ENCODE measurements at places on chromosomes 4 and X.

- DNase-seq = no peak
Measured at GRCh38 chr4:112717856-112718255, 80.9 kb downstream of the LARP7 start.

DNA sequence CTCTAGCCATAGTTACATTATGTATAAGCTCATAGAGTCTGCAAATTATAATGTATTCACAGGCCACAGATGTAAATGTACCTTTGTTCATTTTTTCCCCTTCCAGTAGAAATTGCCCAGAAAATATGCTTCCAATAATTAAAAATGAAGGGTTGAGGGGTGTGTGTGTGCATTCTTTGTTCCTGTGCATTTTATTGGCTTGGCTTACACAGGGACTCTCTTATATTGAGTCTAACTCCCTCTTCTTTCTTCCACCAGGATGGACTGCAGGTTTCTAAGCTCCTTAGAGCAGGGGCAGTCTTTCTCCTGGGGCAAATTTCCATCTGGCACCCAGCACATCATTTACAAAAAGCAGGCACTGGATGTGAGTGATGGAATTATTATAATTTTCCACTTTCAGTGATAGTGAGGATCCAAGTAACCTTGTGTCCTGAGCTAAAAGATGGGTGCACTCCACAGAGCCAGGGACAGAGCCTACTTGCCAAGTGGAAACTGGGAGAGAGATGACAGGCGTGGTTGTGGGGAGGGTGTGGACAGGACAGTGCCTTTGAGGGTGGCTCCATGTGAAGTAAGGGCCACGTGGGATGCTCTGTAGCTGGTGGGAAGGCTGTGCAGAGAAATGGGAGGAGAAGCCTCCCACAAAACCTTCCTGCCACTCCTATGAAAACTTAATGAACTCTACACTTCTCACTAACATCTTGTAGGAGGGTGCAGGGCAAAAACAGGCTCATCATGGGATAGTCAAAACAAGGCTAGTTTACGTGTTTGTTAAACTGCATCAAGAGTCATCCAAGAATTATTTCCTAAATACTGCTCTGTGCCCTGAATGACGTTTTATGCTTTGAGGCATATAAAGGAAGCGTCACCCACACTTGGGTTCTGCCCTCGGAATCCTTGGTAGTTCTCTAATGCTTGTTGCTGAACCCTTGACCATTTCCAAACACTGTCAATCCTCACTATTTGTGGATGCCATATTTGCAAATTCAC, 16.0 kb downstream of the IGFBP7 start:
- no peak for DNase-seq

GRCh38 chr4:98930311-98930865, 1.5 kb upstream of the EIF4E start:
- DNase-seq = no peak

- DNase-seq = no peak
Measured at GRCh38 chr4:184122631-184123408, 94.9 kb downstream of the ENPP6 start.

DNA sequence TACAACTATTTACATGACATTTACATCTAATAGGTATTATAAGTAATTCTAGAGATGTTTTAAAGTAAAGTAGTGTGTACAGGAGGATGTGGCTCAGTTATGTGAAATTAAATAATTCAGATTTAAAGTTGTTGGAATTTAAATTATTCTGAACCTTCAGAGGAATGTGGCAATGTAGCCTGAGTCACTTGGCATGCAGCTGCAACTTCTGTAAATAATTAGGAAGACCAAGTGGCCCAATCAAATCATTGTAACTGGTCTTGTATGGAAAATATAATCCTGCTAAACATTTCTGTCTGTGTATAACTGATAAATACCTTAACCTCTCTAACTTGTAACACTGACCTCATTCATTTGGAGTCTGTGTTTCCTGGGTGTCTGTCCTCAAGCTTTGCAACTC, 828.9 kb downstream of the GLUD2 start:
- DNase-seq = no peak

DNA sequence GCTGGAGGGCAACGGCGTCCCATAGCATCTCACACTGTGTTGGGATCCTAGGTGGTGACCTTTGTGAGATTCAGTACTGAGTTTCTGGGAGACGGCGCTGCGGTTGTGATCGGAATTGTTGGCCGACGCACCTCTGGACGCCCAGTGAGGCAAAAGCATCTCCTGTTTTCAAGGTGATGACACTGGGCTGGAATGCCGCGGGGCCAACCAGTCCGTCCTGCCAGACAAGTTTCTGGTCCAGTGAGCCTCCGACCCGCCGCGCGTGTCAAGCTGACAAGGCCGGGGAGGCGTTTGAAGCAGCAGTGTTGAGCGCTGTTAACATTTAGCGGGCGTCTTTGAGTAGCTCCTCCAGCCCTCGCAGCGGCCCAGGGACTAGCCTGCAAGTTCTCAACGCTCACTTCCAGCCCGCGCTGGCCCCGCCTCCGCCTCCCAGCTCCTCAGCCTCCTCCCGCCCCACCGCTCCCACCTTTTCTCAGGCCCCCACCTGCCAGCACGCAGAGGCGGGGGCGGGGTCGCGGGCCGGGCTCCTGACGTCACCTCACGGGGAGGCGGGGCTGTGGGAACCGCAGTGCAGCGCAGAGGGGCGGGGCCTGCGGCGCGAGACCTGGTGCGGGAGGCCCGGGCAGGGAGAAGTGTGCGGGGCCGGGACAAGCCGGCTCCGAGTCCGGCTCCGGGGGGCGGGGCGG, 482 bp upstream of the CDS1 start:
- peak; percentile 59 for DNase-seq

DNA sequence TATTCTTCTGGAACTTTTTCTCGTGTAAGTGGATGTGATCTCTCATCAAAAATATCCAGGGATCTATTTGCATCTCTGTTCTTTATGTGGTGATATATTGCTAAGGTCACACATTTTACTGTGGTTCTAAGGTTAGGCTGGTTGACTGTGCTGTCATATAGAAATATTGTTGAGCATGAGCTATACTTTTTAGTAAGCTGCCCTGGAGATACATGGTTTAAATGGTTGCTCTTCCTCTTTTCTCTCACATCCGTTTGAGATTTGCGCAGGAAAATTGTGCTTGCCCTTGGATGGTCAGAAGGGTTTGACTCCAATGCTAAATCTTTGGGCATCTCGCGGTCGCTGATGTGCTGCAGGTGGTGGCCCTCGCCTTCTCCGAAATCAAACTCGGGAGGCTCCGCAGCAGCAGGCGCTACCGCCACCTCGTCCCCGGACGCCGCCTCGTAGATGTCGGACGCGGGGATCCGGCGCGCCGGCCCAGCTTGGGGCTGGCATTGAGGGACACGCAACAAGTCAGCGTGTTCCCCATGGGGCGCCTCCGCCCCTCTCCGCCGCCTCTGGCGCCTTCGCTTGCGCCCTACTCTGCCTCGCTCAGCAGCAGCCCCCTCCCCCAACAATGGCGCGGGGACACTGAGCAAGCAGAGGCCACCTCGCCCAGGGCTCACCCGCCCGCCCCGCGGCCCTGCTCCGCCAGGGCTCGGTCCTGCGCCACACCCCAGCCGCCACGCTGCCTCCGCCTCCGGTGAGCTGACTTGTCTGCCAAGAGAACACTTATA, 154.5 kb downstream of the MSN start:
- no peak for DNase-seq

- no peak for DNase-seq
Measured at GRCh38 chr4:182447767-182448280, 204.6 kb downstream of the TENM3 start.

GRCh38 chrX:38347136-38347535, 5.3 kb upstream of the OTC start:
- DNase-seq = peak; percentile 85

GRCh38 chrX:44002567-44002966, 29.4 kb upstream of the NDP start:
- no peak for DNase-seq

DNA sequence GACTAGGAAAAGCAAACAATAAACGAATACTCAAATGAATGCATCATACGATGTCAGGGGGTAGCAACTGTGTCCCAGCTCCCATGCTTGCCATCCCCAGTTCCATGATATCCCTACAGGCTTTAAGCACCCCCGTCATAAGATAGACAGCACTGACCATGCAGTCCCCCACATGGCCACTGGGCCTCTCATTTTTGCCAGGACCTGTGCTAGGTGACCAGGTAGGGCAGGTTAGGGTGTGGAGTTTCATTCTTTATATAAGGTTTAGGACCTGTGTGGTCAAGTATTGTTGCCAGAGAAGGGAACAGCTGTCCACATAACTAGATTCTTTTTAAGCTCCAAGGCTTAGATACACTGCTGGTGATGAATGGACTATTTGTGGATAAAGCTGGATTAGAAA, 9.7 kb downstream of the PPEF2 start:
- no peak for DNase-seq

- DNase-seq = peak; percentile 52
Measured at GRCh38 chrX:39261446-39262147, 460.3 kb downstream of the MID1IP1 start.

GRCh38 chr4:140061194-140061593, 92.8 kb downstream of the MAML3 start:
- peak; percentile 82 for DNase-seq

GRCh38 chr4:78002260-78002659, 54.9 kb upstream of the FRAS1 start:
- DNase-seq = no peak

GRCh38 chrX:2710041-2710840, 19.1 kb downstream of the CD99 start:
- DNase-seq = peak; percentile 85

DNA sequence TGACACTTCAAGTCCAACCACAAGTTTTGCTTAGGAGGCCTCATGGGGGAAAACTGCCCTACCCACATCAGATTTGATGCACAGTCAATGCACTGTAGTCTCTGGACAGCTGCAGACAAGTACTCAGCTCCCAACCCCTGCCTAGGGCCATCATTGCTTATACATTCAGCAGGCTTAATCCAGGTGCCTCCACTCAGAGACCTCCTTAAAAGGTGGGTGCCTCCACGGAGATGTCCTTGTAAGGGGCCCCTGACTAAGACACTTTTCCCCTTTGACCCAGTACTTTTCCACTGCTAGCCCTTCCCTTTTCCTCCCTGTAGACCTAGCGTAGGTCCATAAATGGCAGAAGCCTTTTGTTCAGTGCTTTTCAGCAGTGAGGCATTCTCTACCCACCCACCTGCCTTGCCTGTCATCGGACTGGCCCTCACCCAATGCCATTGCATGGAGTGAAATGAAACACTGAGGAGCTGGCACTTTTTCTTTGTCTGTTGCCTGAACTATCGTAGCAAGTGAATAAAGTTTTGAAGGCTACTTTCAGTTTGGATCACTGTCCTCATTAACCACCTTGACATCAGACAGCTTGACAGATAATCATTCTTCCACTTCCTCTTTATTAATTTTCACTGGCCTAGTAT, 23.8 kb upstream of the PLK4 start:
- DNase-seq = peak; percentile 85

DNA sequence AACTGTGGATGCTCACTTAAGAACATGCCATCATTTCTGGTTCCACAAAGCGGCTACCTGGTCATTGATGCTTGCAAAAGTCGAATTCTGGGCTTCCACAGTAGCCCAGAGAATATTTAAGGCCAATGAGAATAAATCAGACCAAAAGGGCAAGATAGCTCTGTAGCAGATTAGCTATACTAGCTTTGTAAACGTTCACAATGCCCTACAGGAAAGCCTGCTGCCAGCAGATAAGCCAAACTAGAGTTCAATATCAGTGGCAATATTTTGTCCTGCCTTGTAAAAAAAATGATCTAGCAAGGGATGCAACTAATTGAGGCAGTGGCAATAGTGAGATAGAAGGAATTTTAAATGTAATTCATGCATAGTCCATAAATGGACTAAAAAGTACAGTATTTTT, 387.7 kb upstream of the TEX13C start:
- no peak for DNase-seq

DNA sequence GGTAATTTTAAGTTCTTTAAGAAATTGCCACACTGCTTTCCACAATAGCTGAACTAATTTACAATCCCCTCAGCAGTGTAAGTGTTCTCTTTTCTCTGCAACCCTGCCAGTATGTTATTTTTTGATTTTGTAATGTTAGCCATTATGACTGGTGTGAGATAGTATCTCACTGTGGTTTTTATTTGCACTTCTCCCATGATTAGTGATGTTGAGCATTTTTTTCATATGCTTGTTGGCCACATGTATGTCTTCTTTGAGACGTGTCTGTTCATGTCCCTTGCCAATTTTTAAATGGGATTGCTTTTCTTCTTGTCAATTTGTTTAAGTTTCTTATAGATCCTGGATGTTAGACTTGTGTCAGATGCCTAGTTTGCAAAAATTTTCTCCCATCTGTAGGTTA, 86.1 kb downstream of the BMP3 start:
- DNase-seq = no peak

- DNase-seq = peak; percentile 78
Measured at GRCh38 chr4:33940281-33940680, 2304.0 kb downstream of the ARAP2 start.

- no peak for DNase-seq
Measured at GRCh38 chrX:20507901-20508620, 241.4 kb upstream of the RPS6KA3 start.

DNA sequence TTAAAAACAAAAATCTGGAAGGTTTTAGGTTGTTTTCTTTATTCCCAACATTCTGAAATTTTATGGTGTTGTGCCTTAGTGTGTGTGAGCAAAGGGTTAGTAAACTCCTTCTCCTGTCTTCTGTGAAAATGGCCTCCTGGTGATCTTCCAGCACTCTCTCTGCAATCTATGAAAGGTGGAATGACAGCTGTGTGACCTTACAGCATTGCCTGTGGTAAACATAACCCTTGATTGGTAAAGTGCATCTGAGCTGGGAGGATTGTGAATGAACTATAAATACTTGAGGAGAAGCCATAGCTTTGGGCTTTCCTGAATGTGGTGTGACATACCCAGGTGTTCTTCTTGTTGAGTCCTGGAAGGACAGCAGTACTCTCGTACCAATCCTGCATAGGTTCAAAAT, 10.0 kb downstream of the ART3 start:
- no peak for DNase-seq

- DNase-seq = peak; percentile 51
Measured at GRCh38 chrX:2398064-2398656, 102.6 kb downstream of the DHRSX start.

DNA sequence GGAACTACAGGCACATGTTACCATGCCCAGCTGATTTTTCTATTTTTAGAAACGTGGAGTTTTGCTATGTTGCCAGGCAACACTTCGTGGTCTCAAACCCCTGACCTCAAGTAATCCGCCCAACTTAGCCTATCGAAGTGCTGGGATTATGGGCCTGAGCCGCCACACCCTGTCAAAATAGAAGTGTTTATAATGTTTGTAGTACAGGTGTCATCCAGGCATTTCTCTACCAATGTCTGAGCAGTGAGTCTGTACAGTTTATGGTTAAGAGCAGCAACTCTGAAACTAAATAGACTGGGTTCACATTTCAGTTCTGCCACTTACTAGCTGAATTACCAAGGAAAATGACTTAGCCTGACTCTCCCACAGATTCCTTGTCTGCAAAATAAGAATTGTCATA, 460.4 kb upstream of the GALNT7 start:
- no peak for DNase-seq

DNA sequence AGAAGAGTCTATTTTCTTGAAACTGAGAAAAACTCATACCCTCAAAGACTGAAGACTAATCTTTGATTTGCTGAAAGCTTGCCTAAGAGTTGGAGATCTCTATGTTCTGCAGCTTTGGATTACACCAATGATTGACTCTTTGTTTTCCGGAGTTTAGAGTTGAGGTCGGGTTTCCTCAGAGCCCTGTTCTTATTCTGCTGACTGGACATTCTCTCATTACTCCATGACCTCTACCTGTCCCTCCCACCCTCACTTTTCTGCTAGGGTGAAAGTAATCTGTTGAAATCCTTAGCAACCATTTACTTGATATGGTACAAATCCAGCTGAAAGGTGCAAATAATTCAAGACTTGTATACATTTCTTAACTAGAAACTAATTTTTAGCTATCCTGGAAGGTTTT, 421.5 kb upstream of the FRG1 start:
- no peak for DNase-seq
